Suppressor macrophage treated with lipopolysaccharide for 1 hour (primary cell): ENCODE measurements at places on chromosomes 2 and 18.

GRCh38 chr2:233414777-233415570, 60.7 kb downstream of the DGKD start:
- DNase-seq: no peak

- DNase-seq: no peak
Observed at GRCh38 chr18:25814841-25815458, 275.5 kb downstream of the SS18 start.

DNA sequence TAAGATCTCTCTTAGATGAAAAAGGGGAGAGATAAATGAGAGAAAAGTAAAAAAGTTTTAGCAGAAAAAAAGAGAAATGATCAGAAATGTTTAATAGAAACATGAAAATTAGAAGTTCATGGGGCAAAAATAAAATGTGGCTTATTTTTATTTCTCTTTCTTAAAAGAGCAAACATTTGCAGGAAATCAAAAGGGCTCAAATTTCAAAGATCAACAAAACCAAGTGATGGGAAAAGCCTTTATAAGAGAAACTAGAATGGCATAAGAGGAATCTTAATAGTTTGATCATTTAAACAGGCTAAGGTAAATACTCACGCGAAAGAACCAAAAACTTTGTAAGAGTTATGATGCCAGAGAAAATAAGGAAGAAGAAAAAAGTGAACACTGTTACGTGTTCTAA, 23.3 kb upstream of the DAW1 start:
- DNase-seq: no peak

GRCh38 chr2:217945530-217945929, 57.3 kb downstream of the TNS1 start:
- no peak for DNase-seq

DNA sequence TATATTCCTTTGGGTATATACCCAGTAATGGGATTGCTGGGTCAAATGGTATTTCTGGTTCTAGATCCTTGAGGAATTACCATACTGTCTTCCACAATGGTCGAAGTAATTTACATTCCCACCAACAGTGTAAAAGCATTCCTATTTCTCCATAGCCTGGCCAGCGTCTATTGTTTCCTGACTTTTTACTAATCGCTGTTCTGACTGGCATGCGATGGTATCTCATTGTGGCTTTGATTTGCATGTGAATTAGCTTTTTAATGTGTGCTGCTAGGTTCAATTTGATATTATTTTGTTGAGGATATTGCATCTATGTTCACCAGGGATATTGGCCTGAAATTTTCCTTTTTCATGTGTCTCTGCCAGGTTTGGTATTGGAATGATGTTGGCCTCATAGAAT, 67.4 kb upstream of the VRK2 start:
- DNase-seq: no peak

- no peak for DNase-seq
Observed at GRCh38 chr18:77600674-77601073, 351.0 kb downstream of the GALR1 start.
